SW 1271 (cell line): ENCODE measurements at places on chromosomes 6 and 20.
A peak's percentile ranks its signal among the peaks of the same experiment; 100 is the strongest.

GRCh38 chr20:49896204-49896603 is 19.1 kb downstream of the SPATA2 start:
- DNase-seq, result no peak

GRCh38 chr6:12221856-12222255 is 68.3 kb upstream of the EDN1 start:
- no peak for DNase-seq

GRCh38 chr20:21517566-21518277 is 3.9 kb upstream of the NKX2-2 start:
- no peak for DNase-seq

GRCh38 chr6:125790358-125791150 is at the start of gene NCOA7:
TSS of gene NCOA7 (plus strand) at chr6:125790960. CDS start at chr6:125815355, 24,395 bp downstream.
- DNase-seq, result peak; percentile 59

GRCh38 chr20:15440049-15440820 is 1102.8 kb upstream of the FLRT3 start:
- DNase-seq, result no peak

GRCh38 chr6:7273709-7274108 is 39.3 kb downstream of the SSR1 start:
- no peak for DNase-seq

DNA sequence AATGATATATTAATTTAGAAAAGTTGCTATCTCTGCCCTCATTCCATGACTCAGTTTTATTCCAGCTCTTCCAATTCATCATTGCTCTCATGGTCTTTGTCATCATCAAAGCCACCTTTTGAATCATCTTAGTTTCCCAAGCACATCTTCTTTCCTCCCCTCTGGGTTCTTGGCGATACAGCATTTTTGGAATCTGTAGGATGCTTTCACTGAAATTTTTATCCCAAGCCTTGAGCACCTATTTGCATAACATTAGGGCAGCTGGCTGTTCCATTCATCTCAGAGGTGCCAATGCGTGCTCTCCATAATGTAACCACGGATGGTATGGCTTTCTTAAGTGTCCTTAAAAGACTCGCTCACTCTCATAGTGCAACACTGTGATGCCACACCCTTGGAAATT is 100.4 kb downstream of the SNX5 start:
- no peak for DNase-seq

- DNase-seq, result no peak
These were observed 55.7 kb downstream of the AFG1L start for GRCh38 chr6:108350528-108350927.

DNA sequence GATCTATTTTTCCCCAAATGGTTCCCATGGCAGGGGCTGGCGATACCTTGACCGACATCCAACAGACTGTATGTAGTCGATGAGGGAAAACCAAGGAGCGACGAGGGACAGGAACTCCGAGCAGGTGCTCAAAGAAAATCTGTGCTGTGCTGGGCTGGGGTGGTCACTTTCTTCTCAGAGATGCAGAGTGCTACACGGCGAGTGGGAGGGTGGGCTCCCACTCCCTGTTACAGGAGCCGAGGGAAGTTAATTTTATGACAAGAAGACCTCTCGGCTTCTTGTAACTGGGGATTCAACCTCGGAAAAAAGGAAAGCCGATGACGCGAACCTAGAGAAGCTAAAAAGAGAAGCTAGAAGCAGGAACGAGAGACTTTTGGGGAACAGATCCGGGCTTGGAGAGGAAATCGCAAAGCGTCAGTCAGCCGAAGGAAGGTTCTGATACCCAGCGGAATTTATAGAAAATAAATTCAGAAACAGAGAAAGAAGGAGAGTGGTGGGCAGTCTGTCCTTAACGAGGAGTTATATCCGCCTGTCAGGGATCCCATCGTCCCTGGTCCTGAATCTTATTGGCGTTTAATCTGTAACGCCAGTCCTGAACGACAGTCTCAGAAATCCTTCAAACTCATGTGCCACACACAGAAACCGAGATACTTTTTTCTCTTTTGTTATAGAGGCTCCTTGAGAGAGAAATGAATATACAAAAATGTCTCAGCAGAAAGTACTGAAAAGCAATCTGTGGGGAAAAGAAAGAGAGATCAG is 84.6 kb upstream of the ZNF322 start:
- no peak for DNase-seq

GRCh38 chr6:92180090-92180489 is 1239.3 kb downstream of the EPHA7 start:
- DNase-seq, result no peak

DNA sequence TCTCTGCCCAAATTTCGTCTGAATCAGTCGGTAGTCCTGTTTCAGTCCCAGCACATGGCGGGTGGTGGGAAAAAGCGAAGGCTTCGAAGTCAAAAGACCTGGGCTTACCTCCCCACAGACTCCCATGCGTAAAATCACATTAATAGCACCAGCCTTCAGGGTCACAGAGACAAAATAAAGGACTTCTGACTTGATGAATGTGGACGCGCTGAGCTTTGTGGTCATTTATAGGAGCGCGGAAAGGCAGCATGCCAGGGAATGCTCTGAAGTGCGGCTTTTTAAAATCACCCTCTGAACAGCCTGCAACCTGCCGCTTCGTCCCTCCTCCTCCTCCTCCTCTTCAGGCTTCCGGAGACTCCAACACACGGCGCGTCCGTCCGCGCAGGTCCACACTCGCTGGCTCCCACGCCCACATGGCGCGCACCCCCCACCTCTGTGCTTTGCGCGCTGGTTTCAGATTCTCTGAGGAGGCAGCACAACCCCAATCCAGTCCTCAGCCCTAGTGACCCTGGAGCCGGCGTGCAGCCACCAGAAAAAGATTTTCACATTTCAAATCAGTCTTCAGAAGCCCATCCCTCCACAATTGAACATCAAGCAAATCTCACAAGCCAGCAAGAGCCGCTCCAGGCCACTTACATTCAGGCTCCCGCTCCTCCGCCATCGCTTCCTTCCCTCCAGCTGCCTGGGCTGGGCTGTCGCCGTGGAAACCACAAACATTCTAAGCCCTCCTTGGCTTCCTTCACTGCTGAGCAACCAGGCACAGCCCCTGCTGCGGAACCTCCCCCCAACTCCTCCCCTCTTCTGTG is at the start of gene C6orf118:
TSS of gene C6orf118 (minus strand) at position 680 of the 806 bp plus-strand sequence. CDS start at position 661, 19 bp downstream.
- no peak for DNase-seq

DNA sequence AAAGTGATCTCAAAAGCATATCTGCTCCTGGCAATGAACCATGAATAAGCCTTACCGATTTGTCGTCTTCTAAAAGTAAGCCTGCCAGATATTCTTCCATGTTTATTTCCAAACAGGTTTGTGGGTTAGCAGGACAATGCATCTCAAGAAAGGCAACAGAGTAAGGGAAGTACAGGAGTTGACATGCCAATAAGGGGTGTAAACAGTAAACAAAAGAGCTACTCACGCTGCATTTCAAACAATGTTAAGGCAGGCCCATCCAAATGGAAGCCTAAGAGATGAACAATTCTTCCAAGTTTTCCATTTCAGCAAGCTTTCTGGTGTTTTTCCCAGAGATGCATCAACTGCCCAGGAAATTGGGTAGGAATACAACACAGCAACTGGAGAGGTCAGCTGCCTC is 27.8 kb upstream of the CRIP3 start:
- no peak for DNase-seq

GRCh38 chr6:163823577-163823976 is 409.1 kb downstream of the QKI start:
- DNase-seq, result no peak

DNA sequence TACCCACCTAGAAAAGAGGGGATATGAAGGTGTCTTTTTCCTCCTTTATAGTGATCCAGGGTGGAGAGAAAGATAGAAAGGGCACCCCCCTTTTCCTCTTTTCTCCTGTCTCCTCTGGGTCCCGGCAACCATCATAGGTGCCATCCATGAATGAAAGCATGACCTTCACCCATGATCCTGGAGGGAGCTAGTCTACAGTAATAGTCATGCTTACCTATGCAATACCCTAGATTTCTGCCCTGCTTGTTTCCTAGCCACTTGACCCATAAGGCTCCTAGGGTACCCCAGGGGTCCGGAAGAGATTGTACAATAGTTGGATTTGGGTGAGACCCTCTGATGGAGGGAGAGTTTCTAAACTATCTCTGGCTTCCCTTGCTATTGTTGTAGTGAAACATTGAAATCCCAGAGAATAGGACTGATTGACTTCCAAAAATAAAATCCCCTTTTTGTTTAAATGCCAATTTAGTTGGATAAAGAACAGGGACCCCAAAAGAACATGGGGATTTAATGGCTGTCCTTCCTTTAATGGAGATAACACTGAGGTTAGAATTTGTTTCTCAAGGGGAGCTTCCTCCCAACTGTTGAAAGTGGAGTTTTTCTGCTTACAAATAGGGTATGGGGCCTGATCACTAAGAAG is 366.8 kb upstream of the KHDRBS2 start:
- no peak for DNase-seq

- DNase-seq, result no peak
These were observed 4.1 kb upstream of the SPAG4 start for GRCh38 chr20:35611482-35611881.

DNA sequence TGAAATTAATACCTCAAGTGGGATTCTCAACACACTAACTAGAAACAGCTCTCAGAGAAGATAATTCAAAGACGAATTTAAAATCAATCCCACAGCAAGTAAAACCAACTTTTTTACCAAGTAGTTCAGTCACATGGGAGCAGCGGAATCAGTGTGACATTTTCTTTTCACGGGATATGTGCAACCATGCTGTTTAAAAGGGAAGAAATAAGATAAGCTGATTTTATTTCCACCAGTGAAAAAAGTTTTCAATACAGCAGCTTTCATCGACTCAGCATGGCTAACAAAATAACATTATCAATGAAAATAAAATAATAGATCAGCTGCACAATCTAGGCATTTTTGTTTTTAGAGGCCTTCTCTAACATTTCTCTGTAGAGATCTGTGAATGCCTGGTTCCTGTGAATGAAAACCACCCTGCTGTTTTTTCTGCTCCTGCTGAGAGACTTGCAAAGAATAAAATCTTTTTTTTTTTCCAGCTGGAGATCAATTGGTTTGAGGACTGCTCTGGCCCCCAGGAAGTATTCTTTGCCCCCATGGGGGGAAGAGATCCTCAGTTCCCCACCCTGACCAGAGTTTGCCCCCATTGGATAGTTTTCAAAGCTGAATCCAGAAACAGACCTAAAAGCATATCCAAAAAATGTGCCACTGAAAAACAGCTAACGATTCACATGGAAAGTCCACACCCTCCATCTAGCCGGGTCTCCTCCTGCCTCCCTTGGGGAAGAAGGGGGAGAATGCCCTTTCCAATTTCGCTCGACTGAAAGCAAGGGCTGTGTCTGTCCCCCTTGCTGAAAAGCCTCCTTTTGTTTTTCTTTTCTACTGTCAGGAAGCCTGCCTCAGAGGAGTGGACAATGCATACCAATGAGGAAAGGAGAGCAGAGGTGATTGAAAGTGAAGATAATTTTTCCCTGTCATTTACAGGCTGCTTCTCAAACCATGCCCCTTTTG is 317.6 kb downstream of the PRKN start:
- no peak for DNase-seq

DNA sequence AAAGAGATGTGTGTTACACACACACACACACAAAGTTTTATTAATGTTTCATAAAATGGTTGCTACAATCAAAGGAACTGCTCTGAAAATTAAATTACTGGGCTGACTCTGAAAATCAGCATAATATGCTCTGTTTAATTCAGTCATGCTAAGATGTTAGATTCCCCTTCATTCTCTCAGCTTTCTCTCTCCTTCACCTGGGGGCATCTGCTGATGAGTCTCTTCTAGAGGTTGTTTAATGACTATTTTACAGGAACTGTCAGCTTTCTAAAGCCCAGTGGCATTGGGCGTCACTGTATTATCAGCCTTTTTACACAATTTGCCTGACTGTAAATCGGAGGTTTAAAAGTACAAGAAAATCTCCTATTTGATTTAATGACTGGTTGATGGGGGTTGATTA is 559.7 kb upstream of the POU3F2 start:
- DNase-seq, result no peak

DNA sequence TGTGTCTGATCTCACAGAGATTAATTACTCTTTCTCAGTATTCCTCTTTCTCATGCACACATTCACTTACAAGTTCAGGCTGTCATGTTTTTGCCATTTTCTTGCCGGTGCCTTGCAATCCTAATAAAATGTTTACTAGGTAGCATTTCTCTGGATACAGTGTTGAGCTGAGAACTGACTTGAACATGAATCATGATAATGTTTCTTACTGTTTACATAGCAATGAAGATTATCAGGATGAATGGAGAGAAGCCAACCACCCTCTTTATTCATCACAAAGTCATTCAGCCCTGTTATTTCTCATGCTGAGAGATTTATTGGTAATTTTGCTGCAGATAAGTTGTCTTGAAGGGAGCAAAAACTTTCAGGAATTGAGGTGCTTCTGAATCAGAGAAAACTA is 185.5 kb upstream of the ECI2 start:
- peak; percentile 75 for DNase-seq

DNA sequence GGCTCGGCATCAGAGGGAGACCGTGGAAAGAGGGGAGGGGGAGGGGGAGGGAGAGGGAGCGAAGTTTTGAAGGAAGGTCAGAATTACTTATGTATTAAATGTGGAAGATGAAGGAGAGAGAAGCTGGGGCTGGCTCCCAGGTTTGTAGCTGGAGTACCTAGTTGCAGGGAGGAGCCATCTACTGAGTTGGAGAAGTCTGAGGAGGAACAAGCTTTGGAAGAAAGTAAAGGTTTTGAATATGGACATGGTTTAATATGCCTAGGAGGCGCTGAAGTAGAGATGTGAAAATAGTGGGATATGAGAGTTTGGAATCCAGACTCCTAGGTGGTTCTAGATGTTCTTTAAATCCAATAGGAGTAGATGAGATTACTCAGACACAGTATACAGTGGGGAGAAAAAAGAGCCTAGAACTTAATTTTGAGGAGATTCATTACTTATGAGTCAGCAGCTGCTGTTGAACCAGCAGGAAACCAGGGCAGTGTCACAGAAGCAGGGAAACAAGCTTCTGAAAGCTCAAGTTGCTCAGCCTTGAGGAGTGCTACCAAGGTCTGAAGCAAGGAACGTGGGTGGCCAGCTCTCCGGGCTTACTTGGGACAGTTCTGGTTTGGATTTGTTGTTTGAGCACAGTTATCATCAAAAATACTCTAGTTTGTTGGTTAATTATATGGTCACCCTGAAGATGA is 149.3 kb downstream of the UTRN start:
- peak; percentile 47 for DNase-seq

GRCh38 chr6:8175046-8175777 is 72.9 kb upstream of the EEF1E1 start:
- no peak for DNase-seq
